HT1080 (cell line): ENCODE measurements at places on chromosomes 5 and 9.

- peak; percentile 62 for DNase-seq
These were observed 674 bp downstream of the TMEM38B start for GRCh38 chr9:105694848-105695581.

GRCh38 chr5:150021491-150022157 lies 21.1 kb downstream of the HMGXB3 start:
- peak; percentile 91 for DNase-seq

DNA sequence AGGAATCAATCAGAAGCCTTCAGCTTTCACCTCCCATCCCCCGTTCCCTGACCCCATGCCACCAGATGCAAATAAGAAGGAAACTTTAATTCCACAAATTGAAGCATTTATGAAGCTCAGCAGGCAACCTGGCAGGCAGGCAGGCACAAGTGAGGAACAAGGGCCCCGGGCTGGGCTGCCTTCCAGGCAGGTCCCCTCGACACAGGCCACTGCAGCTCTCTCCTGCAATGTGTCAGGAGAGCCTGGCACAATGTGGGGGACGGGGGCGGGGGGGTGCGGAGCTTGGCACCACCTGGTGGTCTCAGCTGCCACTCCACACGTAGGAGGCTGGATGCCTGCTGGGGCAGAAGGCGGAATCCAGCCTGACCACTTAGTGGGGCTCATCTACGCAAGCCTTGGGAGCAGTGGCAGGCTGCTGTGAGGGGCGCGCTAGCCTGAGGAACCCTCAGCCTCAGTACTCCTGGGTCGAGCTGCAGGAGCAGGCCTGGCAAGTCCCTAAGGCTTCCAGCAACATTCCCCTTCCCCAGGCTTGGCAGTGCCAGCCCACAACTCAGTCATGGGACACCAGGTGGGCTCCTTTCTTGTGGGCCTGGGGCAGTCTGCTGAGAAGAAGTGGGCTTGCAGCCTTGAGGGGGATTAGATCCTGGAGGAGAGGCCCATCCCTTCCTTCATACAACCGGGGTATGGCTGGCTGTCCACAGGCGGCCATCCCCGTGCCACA lies 50.2 kb upstream of the KCNMB1 start:
- no peak for DNase-seq

GRCh38 chr5:170112876-170113521 lies 7.3 kb downstream of the FOXI1 start:
- no peak for DNase-seq

DNA sequence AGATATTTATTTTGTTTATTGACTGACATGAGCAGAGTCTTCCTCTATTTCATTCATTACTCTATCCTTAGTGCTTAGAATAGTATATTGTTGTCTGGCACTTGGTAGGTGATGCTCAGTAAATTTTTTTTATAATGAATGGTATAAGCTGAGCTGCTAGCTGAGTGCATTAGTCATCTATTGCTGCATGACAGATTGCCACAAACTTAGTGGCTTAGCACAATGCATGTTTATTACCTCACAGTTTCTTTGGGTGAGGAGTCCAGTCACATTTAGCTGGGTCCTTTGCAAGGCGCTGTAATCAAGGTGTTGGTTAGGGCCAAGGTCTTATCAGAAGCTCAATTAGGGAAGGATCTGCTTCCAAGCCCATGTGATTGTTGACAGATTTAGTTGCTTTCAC lies 23.1 kb downstream of the SMAD5 start:
- DNase-seq: peak; percentile 32
